ENCODE measurements at places on chromosomes 3 and 15.

DNA sequence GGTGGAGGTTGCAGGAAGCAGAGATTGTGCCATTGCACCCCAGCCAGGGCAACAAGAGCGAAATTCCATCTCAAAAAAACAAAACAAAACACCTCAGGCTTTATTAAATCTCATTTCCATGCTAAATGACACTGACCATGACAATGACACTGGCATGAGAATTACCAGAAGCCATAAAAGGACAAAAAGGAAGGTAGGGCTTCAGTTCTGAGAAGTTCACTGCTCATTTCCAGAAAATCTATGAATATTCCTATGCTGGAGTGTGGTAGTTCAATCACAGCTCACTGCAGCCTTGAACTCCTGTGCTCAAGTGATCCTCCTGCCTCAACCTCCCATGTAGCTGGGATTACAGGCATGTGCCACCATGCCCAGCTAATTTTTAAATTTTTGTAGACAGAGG lies 44.7 kb downstream of the PCNP start:
- DNase-seq = no peak

DNA sequence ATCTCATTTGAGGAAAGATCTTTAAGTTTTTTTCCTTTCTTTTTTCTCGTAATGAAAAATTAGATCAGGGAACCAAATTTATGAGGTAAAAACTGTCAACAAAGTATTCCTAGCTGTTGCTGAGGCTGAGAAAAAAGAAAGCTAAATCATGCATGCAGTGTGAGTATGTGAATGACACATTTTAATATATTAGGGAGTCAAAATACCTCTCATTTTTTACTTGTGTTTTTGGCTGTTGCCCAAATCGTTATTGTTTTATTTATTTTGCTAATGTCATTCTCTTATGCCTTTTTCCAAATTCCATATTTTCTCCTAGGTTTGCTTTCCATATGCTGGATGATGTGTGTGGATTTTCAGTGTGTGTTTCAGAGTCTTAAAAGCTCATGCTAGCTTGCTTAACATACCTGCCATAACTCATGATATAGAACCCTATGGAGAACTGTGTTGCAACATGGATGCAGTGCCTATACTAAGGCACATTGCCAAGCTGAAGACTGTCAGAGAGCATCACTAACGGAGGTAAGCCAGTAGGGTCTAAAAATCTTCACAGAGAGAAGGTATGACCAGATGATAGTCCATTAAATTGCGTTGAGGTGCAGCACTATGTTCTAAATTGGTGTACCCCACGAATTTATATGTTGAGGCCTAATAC lies 629.5 kb upstream of the KCNMB2 start:
- DNase-seq = no peak

GRCh38 chr3:139129892-139130291 lies 85.2 kb upstream of the PRR23C start:
- no peak for DNase-seq

GRCh38 chr3:24405057-24405456 lies 89.6 kb downstream of the THRB start:
- DNase-seq = no peak

DNA sequence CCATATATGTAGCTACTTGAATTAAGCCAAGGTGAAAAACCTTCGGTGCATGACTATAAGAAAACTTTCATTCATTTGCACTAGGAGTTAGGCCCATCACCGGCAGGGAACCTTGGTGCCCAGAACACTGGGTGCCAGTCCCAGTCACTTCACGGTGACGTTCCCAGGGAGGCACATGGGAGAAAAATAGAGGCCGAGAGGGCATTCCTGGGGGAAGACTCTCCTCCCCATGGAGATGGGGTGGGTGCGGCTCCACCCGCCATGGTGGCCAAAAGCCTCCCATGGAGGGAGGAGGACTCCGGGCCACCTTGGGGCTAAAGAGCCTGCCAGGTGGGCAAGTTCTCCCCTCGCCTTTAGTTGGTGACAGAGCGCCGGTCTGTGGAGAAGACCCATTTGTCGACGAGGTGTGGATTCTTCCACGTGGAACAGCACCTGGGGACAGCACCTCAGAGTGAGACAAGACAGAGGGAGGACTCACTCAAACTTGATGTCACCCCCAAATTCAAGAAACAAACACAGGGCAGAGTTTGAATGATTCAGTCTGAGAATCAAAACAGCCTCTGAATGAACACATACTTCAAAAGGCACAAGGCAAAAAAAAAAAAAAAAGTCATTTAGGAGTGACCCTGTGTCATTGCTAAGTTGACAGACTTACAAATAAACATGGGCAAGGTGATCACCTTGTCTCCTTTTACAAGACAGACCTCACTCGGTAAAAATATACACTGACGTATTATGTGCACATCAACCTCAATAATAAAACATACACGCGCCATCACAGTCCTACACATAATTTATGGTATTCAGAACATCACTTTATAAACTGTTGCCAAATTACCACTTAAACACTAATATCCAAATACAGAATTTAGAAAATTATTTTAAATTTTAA lies 38.6 kb downstream of the ZXDC start:
- no peak for DNase-seq

GRCh38 chr3:143963946-143964345 lies 7.7 kb upstream of the DIPK2A start:
- no peak for DNase-seq

- DNase-seq = no peak
Observed at GRCh38 chr3:189833266-189833665, 202.1 kb downstream of the TP63 start.

- DNase-seq = peak; percentile 87
Observed at GRCh38 chr3:149277331-149277813, 55.7 kb upstream of the CP start.

DNA sequence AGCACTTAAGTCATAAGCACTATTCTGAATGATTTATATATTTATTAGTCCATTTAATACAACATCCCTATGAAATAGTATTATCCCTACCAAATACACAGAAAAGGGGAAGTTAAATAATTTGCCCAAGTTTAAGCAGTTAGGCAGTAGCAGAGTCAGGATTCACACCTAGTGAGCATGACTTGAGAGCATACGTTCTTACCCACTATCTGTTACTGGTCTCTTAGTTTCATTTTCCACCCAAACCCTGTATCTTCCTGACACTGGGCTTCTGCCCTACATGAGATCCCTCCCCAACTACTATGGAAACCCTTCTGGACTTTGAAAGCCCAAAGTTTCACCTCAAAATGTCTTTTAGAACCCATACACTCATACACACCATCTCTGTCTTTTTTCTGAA lies 4.4 kb upstream of the ATOSA start:
- no peak for DNase-seq

DNA sequence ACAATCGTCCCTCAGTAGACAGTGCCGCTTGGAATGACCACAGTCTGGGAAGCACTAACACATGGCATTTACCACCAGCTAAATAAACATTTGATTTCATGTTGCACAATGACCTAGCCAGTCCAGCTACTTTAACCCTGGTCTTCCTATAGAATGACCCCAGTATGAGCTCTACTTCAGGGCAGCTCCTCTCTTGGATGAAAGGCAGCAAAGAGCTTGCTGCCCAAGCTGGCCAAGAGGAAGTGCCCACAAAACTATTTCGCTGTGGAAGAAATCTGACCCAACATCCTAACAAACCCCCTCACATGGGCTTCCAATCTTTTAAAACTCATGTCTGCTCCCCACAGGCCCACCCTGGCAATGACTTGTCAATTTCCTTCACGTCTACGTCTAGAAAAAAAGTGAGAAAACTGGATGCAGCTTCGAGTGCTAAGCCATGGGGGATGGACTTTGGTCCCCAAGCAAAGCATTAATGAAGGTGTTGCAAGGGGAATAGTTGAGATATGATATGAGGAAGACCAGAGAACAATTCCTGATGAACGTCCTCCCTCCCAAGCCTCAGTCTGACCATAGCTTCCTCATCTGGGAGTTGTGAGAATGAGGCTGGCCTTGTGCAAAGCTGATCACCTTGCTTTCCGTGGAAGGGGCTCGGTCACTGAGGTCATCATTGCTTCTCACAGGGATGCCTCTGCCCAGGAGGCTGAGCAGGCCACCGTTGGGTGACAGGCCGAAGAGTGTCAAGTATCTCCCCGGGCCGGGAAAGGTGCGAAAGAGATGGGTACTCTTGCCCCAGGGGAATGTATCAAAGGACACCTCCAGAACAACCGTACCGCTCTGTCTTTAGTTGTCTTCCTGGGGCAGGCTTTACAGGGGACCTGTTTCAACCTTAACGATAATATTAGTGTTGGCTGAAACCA lies 964 bp downstream of the SLC25A20 start:
- no peak for DNase-seq

- DNase-seq = no peak
Observed at GRCh38 chr3:178525251-178525650, 11.0 kb upstream of the KCNMB2 start.

DNA sequence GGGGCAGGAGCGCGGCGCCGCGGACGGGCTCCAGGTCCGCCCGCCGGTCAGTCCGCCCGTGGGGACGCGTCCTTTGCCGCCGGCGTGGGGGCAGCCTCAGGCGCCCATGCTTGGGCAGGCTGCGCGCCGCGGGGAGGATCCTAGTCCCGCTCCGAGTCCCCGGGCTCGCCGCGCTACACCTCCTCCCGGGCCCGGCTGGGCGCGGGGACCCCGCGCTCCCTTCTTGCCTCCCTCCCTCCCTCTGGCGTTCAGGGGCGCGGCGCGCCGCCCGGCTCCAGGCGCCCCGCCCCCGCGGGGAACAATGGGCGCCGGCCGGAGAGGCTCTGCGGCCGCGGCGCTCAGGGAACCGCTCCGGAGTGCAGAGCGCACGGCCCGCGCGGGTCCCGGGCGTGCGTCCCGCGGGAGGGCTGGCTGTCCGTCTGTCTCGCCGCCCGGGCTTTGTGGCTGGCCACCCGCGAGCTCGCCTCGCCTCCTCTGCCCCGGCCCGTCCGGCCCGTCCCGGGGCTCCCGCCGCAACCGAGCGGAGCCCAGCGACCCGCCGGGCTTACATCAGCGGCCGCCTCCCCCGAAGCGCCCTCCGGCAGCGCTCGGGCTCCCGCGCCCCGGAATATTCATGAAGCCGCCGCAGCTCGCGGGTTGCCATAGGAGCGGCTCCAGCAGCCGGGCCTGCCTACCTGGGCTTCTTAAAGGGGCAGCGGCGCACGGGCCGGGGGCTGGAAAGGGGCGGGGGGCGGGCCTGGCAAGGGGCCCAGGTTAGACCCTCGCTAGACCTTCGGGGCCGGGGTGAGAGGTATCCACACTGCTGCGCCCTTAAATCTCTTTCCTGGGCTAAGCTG lies at the start of gene HCN4:
Gene HCN4 (minus strand): TSS at position 658 of the 836 bp plus-strand sequence. CDS start 688 bp downstream, outside the sequence.
- peak; percentile 29 for DNase-seq

GRCh38 chr3:180294282-180295027 lies 257.7 kb upstream of the PEX5L start:
- no peak for DNase-seq

- peak; percentile 14 for DNase-seq
Observed at GRCh38 chr15:91150502-91151160, 50.6 kb downstream of the SV2B start.

DNA sequence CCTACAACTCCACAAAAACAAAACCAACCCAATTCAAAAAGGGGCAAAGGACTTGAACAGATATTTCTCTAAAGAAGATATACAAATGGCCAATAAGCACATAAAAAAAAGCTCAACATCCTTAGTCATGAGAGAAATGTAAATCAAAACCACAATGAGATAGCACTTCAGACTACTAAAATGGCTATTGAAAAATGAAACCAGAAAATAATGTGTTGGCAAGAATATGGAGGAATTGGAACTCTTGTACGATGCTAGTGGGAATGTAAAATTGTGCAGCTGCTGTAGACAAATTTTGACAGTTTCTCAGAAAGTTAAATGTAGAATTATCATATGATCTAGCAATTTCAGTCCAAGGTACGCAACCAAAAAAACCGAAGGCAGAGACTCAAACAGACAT lies 29.0 kb downstream of the KY start:
- no peak for DNase-seq

GRCh38 chr3:99765042-99765942 lies 52.4 kb upstream of the CMSS1 start:
- DNase-seq = no peak

DNA sequence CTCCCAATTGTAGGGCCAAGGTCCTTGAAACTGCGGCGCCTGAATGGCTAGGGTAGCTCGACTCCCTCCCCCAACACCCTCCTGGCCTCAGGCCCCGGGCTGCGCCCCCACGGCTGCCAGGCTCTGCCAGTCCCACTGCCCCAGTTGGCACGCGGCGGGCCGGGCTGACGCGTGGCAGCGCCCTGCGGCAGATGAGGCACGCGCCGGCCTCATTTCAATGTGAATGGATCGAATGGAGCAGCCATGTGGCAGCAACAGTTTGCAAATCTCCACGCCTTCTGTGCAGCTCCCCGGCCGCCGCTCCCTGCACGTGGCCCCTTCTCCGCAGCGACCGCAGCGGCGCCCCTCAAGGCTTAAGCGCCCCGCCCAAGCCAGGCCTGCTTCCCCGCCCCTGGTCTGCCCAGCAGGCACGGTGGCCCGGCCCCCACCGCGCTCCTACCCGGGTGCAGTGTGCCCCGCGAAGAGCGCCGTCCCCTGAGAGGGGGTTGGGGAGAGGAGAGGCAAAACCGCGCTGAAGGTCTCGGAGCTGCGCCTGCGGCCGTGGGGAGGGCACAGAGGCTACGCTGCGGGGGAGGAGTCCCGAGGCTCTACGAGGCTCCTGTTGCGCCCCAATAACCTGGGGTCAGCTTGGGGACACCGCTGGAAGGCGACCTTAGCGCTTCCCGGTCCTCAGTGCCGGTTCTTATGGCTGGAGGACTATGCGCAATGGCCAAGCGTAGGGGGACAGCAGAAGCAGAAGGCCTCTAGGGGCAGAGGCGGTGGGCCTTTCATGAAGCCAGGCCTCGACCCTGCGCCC lies 3.1 kb upstream of the DLL4 start:
- DNase-seq = peak; percentile 55

- DNase-seq = no peak
Observed at GRCh38 chr15:53224371-53224770, 434.2 kb upstream of the ONECUT1 start.

GRCh38 chr3:135927155-135927554 lies 38.4 kb upstream of the PPP2R3A start:
- no peak for DNase-seq

DNA sequence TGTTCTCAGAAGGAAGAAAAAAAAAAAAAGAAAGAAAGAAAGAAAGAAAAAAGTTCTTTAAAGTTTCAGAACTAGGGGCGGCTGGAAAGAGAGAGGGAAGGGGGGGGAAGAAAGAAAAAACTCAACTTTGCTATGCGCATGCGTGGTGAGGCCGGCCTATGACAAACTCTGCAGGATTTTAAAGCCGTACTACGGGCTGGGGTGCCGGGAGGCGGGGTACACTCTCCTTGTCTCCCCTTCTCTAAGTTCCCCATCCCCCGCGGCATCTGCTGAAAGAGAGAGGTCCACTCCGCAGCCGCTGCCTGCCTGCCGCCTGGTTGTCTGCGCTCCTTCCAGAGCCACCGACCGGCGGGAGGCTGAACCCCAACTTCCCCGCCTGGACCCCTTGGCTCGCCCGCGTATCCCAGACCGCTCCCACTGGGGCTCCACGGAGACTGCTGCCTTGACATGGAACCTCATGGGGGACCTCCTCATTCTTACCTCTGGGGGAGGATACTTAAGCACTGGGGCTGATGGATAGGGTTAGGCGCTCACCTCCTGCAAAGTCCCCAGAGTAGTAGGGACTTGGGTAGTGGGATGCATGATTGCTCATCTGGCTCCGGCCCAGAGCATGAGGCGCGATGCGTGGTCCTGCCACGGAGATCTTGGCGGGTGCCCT lies 1.4 kb upstream of the WNT5A start:
- no peak for DNase-seq
